ENCODE measurements at places on chromosomes 1 and 21. TPM values are rescaled to one million over a fixed set of nuclear protein-coding genes. Genes with fewer than 3 reads are reported as not detected.

Gene ANKRD65
- total RNA-seq, result not detected

Gene RNU1-4
- 1,685 TPM for total RNA-seq

Gene PTCH2
- 1.3 TPM for total RNA-seq

Gene KCNA2
- total RNA-seq, result not detected

DNA sequence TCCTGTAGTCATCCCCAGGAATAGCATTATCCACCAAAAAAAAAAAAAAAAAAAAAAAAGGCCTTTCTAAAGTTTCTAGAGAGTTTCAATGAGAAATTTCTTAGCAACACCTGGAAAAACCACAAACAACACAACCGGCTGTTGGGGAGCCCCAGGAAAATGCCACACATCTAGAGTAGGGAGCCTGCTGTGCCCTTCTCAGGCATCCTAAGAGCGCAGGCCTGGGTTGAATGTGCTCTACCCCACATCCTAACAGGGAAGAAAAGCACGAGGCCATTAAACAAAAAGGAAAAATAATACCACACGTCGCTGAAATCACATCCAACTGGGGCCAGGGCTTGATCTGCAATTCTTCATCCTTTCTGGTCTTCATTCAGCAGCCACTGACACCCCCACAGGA is 367.5 kb downstream of the TGFB2 start:
- no peak for DNase-seq
- H3K27me3 ChIP-seq, result no peaks in the 10 kb centered on the region
- H3K4me3 ChIP-seq, result no peak overlapping the region
- no peak overlapping the region for H3K27ac ChIP-seq
- no peaks in the 10 kb centered on the region for H3K36me3 ChIP-seq
- peaks cover 14% of the 10 kb centered on the region for H3K4me1 ChIP-seq

DNA sequence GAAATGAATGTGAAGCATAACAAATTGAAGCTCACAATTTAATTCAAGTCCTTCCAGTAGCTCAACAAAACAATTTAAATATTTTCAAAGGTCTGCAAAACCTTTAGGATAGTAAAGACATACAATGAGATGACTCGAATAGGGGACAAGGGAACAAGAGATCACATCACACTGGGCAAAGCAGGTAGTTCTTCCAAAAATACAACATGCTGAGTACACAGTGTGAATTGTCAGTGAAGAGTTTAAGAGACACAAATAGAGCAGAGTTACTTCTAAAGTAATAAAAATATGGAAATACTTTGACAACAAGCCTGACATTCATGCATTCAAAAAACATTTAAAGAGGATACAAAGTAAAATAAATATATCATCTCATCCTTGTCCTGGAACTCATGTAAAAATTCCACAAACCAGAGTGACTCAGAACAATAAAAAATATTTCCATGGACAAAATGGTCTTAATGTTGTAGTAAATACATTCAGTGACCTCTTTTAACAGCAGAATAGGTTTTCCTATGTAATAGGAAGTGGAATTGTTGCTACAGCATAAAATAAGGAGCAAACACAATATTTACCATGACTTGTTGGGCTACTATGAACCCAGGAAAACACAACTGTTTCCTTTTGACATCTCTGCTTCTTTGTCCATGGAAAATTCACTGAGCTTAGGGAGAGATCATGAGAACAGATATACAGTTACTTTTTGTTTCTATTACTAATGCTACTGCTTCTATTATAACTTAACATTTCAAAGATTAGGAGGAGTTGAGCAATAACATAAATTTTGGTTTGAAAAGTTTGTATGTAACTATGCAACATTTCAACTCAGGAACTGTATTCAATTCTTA is 83.7 kb upstream of the BCL10 start:
- H3K27ac ChIP-seq, result no peak overlapping the region
- DNase-seq, result no peak
- no peaks in the 10 kb centered on the region for H3K4me1 ChIP-seq
- no peaks in the 10 kb centered on the region for H3K36me3 ChIP-seq
- no peak overlapping the region for H3K4me3 ChIP-seq

DNA sequence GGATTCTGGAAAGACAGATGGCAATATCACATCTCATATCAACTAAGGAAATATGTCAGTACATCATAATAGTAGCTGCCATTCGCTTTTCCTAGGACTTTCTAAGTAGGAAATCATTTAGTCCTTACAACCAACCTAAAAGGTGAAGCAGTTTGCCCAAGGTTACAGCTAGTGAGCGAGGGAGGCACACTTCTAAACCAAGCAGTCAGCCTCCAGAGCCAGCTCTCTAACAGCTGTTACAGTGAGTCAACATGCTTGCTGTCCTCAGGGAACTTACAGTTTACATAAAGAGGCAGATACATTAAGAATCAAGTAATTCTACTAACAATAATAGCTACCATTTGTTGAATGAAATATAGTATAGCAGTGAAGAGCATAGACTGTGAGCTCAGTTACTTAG is 57.1 kb downstream of the GIPC2 start:
- H3K27ac ChIP-seq, result no peak overlapping the region
- peaks cover 57% of the 10 kb centered on the region for H3K4me1 ChIP-seq
- H3K36me3 ChIP-seq, result no peaks in the 10 kb centered on the region
- H3K27me3 ChIP-seq, result no peaks in the 10 kb centered on the region
- DNase-seq, result no peak
- no peak overlapping the region for H3K4me3 ChIP-seq

DNA sequence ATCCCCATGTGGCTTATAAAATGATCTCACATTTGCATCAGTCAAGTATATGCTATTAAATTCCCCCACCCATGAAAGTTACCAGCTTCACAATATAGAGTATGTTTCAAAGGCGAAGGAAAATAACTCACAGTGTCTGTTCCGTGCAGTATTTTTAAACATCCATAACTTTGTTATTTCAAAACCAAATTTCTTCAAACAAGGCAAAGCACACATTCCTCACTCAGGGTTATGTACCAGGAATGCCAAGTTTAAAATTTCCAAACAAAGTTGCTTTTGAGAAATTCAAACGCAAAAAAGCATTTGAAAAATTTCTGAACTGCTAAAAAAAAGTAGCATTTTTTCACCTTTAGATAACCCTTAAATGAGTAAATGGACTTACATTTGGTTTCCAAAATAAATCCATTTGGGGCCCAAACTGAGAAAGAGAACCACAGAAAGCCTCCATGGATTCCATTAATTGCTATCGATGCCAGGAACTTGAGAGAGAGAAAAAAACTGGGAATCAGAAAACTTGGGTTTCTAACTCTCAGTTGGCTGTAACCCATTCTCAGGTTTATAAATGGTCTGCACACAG is 149.5 kb downstream of the SLC30A10 start:
- no peaks in the 10 kb centered on the region for H3K27me3 ChIP-seq
- no peak for DNase-seq
- H3K4me1 ChIP-seq, result no peaks in the 10 kb centered on the region
- H3K27ac ChIP-seq, result no peak overlapping the region
- H3K4me3 ChIP-seq, result no peak overlapping the region
- H3K36me3 ChIP-seq, result no peaks in the 10 kb centered on the region

Measured in HCT116 (cell line).